Activated CD8-positive, alpha-beta T cell treated with anti-CD3 and anti-CD28 coated beads, Interleukin-2, amount 10 ng/mL, durations not matched to agents 7 days and 5 days (primary cell): ENCODE measurements at places on chromosomes 5 and 9.
A peak's percentile ranks its signal among the peaks of the same experiment; 100 is the strongest.

DNA sequence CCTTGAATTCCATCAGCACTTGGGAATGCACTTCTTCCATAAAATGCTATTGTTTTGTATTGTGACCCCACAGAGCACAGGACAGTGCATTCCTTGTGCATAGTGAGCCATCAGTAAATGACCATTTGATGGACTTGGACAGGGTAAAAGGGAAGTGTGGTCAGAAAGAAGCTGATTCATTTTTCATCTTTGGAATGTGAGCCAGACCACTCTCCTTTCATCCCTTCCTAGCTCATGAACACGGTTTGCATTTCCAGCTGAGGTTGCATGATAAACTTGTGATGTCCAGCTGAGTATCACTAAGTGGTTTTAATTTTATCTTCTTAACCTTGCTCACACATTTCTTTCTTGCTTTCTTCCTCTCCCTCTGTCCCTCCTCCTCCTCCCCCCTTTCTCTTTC is 101.3 kb downstream of the NUDT12 start:
- no peak overlapping the region for H3K4me3 ChIP-seq
- H3K4me1 ChIP-seq, result no peaks in the 10 kb centered on the region
- no peaks in the 10 kb centered on the region for H3K36me3 ChIP-seq
- no peak overlapping the region for H3K27ac ChIP-seq
- no peak for DNase-seq

DNA sequence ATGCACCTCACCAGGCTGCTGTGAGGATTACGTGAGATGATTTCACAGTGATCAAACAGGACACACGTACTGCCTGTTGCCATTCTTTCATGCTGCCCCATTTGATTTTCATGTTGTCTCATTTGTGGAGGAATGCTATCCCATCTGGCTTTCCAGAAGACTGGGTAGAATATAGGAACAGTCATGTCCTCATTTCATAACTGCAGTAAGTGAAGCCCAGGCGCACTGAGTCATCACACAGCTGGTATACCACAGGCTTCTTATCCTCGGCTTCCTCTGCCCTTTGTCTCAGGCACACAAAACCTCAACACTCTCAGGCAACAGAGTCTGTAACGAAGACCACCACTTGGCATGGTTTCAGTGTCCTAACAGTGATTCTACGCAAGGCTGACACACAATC is 62.3 kb downstream of the LHFPL2 start:
- no peaks in the 10 kb centered on the region for H3K27me3 ChIP-seq
- H3K36me3 ChIP-seq, result no peaks in the 10 kb centered on the region
- H3K27ac ChIP-seq, result no peak overlapping the region

GRCh38 chr5:175642998-175643397 is 14.9 kb upstream of the HRH2 start:
- peaks cover 8% of the 10 kb centered on the region for H3K36me3 ChIP-seq
- no peak overlapping the region for H3K27ac ChIP-seq
- DNase-seq, result no peak
- peaks cover 24% of the 10 kb centered on the region for H3K4me1 ChIP-seq
- no peaks in the 10 kb centered on the region for H3K27me3 ChIP-seq

DNA sequence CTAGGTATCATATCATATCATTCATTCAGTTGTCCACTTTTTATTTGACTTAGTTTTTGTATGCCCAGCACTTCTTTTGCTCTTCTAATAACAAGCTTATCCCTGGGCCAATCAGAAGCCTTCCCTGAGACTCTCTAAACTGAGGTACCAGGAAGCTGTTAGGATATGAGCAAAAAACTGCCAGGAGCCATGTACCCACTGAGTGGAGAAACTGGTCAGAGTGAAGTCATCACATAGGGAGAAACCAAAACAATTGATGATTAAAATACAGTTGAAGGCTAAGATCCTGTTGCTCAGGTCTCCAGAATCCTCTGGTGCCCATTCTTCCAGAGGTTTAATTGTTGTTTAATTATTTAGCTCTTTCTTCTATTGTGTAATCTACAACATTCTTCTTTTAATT is 120.2 kb downstream of the KIAA0825 start:
- H3K27me3 ChIP-seq, result no peaks in the 10 kb centered on the region
- no peak overlapping the region for H3K27ac ChIP-seq
- no peaks in the 10 kb centered on the region for H3K36me3 ChIP-seq

GRCh38 chr9:138009016-138009802 is 131.6 kb downstream of the CACNA1B start:
- DNase-seq, result no peak
- no peaks in the 10 kb centered on the region for H3K4me1 ChIP-seq
- no peak overlapping the region for H3K27ac ChIP-seq
- H3K4me3 ChIP-seq, result no peak overlapping the region

- no peaks in the 10 kb centered on the region for H3K4me1 ChIP-seq
- no peaks in the 10 kb centered on the region for H3K27me3 ChIP-seq
- no peaks in the 10 kb centered on the region for H3K36me3 ChIP-seq
Observed at GRCh38 chr5:167833456-167833855, 458.0 kb upstream of the WWC1 start.

- H3K4me3 ChIP-seq, result no peak overlapping the region
- H3K4me1 ChIP-seq, result peaks cover 11% of the 10 kb centered on the region
- peak overlapping the region; percentile 48 for H3K27ac ChIP-seq
- no peaks in the 10 kb centered on the region for H3K27me3 ChIP-seq
- DNase-seq, result peak; percentile 86
- peaks cover 62% of the 10 kb centered on the region for H3K36me3 ChIP-seq
Observed at GRCh38 chr9:131178382-131178781, 53.0 kb downstream of the NUP214 start.

DNA sequence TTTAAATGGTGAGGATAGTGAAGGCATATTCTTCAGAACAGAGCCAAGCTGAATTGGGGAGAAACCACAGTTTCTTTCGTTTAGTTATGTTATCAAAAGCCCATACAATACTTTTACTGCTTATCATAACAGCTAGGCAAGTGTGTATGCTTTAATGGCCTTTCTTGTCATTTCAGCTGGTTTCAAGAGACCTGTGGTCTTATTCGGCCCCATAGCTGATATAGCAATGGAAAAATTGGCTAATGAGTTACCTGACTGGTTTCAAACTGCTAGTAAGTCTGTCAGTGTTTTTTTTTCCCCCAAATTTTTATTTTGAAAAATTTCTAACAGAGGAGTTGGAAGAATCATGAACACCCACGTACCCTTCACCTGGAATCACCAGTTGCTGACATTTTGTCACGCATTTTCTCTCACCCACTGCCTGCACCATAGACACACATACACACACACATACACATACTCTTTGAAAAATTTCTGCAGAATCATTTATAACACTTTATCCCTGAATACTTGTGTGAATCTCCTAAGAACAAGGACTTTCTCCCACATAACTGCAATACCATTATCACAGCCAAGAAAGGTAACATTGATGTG is 63.7 kb downstream of the TJP2 start:
- no peaks in the 10 kb centered on the region for H3K27me3 ChIP-seq
- H3K4me1 ChIP-seq, result no peaks in the 10 kb centered on the region
- peaks cover 4% of the 10 kb centered on the region for H3K36me3 ChIP-seq
- no peak overlapping the region for H3K4me3 ChIP-seq
- H3K27ac ChIP-seq, result no peak overlapping the region

DNA sequence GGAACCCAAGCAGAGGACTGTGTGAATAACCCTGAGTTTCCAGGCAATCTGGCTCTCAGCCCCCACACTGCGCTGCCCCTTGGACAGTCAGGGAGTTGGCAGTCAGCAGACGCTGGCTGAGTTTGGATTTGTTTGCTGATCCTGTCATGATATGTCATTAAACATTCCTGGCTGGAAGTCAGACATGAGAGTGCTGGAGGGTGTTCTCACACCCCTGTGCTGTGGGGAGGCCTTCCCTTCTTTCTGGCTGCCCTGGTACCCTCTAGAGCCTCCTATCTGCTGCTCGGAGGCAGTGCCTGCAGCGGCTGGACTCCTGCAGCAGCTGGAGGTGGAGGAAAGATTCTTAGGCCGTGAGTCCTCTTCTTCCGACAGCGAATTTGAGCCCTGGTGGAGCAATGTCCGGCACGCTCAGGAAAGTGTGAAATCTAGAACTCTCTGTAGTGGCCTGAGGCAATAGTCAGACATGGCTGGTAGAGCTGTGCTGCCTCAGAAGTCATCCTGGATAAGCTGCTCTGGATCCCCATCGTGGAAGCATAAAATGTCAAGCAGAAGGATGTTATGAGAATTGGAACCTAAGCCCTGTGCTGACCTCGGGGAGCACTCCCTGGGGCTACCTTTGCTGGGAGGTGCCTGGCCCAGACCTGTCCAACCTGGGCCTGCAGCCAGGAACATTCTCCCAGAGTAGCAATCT is 72.0 kb downstream of the PDE8B start:
- no peak for DNase-seq
- H3K4me1 ChIP-seq, result peaks cover 2% of the 10 kb centered on the region
- no peaks in the 10 kb centered on the region for H3K36me3 ChIP-seq
- H3K27me3 ChIP-seq, result peaks cover 31% of the 10 kb centered on the region
- H3K4me3 ChIP-seq, result no peak overlapping the region

GRCh38 chr5:8247049-8247899 is 378.3 kb downstream of the MTRR start:
- H3K36me3 ChIP-seq, result no peaks in the 10 kb centered on the region
- no peak overlapping the region for H3K4me3 ChIP-seq
- no peaks in the 10 kb centered on the region for H3K27me3 ChIP-seq
- H3K27ac ChIP-seq, result no peak overlapping the region

- H3K4me3 ChIP-seq, result no peak within 1 kb of the TSS
- DNase-seq, result no peak
- H3K27ac ChIP-seq, result no peak within 1 kb of the TSS
- H3K36me3 ChIP-seq, result peaks cover 15% of the 10 kb centered on the region
- H3K4me1 ChIP-seq, result peaks cover 20% of the 10 kb centered on the region
- H3K27me3 ChIP-seq, result peaks cover 11% of the 10 kb centered on the region
Observed at GRCh38 chr5:151020304-151021110, at the start of gene GPX3. Gene GPX3, plus strand, starts transcription at chr5:151020591. Its CDS starts 64 bp downstream, at chr5:151020655.

- DNase-seq, result no peak
- H3K4me3 ChIP-seq, result no peak overlapping the region
- no peak overlapping the region for H3K27ac ChIP-seq
- H3K36me3 ChIP-seq, result no peaks in the 10 kb centered on the region
Observed at GRCh38 chr5:134046801-134047686, 42.3 kb upstream of the VDAC1 start.

GRCh38 chr9:124164811-124165210 is 92.9 kb upstream of the NEK6 start:
- no peak for DNase-seq
- no peak overlapping the region for H3K27ac ChIP-seq
- peaks cover 51% of the 10 kb centered on the region for H3K27me3 ChIP-seq
- H3K4me1 ChIP-seq, result no peaks in the 10 kb centered on the region

DNA sequence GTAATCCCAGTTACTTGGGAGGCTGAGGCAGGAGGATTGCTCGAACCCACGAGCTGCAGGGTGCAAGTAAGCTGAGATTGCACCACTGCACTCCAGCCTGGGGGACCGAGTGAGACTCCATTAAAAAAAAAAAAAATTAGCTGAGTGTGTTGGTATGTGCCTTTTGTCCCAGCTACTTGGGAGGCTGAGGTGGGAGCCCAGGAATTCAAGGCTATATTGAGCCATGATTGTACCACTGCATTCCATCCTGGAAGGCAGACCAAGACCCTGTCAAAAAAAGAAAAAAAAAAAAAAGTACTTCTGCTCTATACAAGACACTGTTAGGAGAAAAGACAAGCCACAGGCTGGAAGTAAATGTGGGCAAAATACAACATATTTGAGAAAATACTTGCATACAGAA is 68.5 kb upstream of the FBXW11 start:
- DNase-seq, result no peak
- no peaks in the 10 kb centered on the region for H3K27me3 ChIP-seq
- peaks cover 50% of the 10 kb centered on the region for H3K4me1 ChIP-seq
- H3K27ac ChIP-seq, result no peak overlapping the region

DNA sequence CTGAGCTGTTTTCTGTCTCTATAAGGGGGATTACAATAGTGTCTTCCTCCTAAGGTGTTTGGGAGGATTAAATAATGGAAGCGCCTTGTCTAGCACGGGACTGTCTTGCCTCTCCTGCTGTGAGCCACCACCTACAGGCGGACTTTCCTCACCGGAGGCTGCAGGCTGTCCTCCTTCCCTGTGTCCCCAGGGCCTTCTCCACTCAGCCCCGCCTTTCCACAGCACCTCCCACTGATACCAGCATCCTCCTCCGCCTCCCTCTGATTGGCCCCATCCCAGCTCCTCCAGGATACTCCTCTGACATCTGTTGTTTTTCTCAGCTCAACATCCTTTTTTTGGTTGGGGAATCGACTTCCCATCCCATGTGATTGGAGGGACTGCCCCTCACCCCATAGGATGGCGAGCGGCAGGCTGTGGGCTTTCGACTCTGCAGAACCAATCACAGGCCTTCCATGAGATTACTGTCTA is 851 bp upstream of the ZDHHC12 start:
- peaks cover 43% of the 10 kb centered on the region for H3K36me3 ChIP-seq
- H3K4me1 ChIP-seq, result peaks cover 52% of the 10 kb centered on the region
- peak overlapping the region; percentile 97 for H3K4me3 ChIP-seq
- DNase-seq, result peak; percentile 58
- peak overlapping the region; percentile 93 for H3K27ac ChIP-seq

- peaks cover 16% of the 10 kb centered on the region for H3K4me1 ChIP-seq
- peaks cover 9% of the 10 kb centered on the region for H3K36me3 ChIP-seq
- H3K27me3 ChIP-seq, result peaks cover 2% of the 10 kb centered on the region
- DNase-seq, result no peak
- no peak overlapping the region for H3K4me3 ChIP-seq
Observed at GRCh38 chr5:10588779-10589447, 25.0 kb downstream of the ANKRD33B start.

DNA sequence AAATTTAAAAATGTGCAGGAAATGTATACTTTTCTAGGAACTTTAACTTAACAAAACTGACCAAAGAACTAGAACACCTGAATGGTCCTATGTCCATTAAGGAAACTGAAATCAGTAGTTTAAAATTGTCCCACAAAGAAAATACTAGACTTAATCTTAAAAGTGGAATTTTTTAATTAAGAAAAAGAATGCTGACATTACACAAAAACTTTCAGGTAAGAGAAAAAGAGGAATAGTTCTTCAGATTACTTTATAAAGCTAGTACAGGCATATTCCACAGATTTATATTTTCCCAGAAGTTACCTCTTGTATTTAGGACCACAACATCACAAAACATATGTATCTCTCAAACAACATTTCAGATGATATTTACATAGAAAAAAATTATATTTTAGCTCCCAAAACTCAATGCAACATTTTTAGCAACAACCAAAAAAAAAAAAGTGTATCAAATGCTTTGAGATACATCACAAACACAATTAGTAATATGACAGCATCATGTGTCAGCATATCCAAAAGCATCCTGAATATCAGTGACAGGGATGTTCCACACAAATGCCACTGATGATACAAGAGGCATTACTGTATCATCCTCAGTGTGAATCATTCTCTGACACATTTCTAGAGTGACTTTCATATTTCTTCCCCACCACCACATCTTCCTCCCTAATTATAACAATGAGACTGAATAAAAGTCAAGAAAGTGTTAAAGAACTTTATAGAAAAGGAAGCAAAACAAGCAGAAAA is 264.0 kb downstream of the EPB41L4A start:
- no peak for DNase-seq
- no peak overlapping the region for H3K4me3 ChIP-seq
- no peaks in the 10 kb centered on the region for H3K36me3 ChIP-seq
- H3K4me1 ChIP-seq, result peaks cover under 1% of the 10 kb centered on the region
- H3K27ac ChIP-seq, result no peak overlapping the region

- no peaks in the 10 kb centered on the region for H3K27me3 ChIP-seq
- H3K36me3 ChIP-seq, result no peaks in the 10 kb centered on the region
- H3K4me3 ChIP-seq, result peak overlapping the region; percentile 10
- peaks cover 46% of the 10 kb centered on the region for H3K4me1 ChIP-seq
- DNase-seq, result no peak
Observed at GRCh38 chr5:177412603-177413233, 3.4 kb upstream of the F12 start.

GRCh38 chr9:91458906-91459305 is 35.3 kb upstream of the NFIL3 start:
- H3K4me1 ChIP-seq, result no peaks in the 10 kb centered on the region
- no peak overlapping the region for H3K27ac ChIP-seq
- H3K27me3 ChIP-seq, result peaks cover 54% of the 10 kb centered on the region
- DNase-seq, result no peak

- H3K27me3 ChIP-seq, result no peaks in the 10 kb centered on the region
- H3K27ac ChIP-seq, result no peak overlapping the region
- H3K36me3 ChIP-seq, result no peaks in the 10 kb centered on the region
- no peak overlapping the region for H3K4me3 ChIP-seq
Observed at GRCh38 chr5:61993295-61993927, 312.6 kb upstream of the KIF2A start.
